Activated naive CD8-positive, alpha-beta T cell treated with anti-CD3 and anti-CD28 coated beads, Interleukin-2, amount 10 ng/mL, durations not matched to agents 7 days and 5 days (primary cell): ENCODE measurements at places on chromosomes 5 and 9. TPM values are rescaled to one million over a fixed set of nuclear protein-coding genes. Genes with fewer than 3 reads are reported as not detected.

The IL4 gene
- 1.8 TPM for total RNA-seq

GRCh38 chr9:88824711-88825110, 166.6 kb upstream of the S1PR3 start:
- no peak for DNase-seq

The TSSK1B gene
- not detected for total RNA-seq

DNA sequence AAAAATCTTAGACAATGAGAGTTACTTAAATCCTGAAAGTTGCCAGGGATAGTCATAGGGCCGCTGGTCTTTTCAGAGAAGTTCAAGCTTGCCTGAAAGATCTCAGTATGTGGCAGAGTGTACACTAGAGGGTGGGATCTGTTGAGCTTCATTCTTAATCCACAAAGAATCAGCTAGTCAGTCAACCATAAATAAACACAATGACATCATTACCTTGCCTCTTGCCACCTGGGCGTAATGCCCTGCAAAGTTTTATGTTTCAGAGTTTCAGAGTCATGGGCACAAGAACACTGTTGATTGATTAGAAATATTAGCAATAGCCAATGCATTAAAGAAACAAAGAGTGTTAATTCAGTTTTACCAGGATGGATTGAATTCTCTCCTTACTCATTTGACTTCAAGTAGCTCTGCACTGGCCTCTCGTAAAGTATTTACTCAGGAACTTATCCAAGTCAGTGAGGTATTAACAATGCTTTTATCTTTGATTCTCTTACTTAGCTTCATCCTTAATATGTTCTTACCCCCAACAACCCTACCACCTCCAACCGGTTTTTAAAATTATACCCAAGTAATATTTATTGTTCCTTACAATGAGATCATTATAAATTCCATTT, 14.3 kb upstream of the ANXA1 start:
- DNase-seq: no peak

DNA sequence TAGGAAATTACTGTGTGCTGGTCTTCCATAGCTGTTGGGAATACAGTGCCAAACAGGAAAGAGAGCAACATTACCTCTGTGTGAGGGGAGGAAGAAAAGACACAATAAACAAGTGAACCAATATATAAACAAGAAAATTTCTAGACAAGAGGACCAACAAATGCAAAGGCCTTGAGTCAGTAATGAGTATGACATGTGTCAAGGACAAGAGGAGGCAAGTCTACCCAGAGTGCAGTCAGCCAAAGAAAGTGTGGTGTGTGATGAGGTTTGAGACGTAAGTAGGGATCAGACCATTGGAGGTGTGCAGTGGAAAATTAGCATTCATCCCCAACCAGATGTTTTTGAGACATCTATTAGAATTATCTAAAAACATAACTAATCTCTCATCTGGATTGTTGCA, 69.5 kb upstream of the CDH6 start:
- no peak for DNase-seq
